ENCODE measurements at places on chromosomes 1 and 21. TPM values are rescaled to one million over a fixed set of nuclear protein-coding genes. Genes with fewer than 3 reads are reported as not detected.

DNA sequence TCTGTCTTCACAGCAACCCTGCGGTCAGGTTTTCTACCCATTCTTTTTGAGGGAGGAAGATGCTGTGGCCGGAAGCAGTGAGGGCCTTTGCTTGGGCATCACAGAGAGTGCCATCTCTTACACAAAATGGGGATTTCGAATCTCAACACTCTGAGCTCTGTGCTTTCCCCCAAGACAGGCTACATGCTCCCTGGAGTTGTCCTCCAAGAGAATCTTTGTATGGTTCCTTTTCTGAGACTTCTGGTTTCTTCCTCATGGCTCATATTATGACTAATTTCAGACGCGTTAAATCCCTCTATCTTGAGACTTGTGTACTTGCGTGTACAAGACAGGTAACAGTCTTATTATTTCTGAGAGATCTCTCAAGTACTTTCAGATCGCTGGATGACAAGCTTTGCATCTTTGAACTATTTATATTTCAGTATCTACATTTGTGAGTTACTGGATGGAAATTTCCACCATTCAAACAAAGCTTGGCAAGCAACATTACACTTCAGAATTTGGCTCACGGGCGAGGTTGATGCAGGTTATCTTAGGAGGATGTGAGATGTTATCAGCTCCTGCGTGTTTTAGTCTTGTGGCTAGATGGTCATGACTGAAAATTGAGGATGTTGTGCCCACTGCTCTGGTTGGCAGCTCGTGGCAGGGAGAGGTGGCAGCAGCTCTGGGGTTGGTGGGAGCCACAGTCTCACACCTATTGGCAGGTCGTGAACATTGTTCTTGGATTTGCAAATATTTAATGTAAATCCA lies 19.4 kb downstream of the ABCG1 start:
- DNase-seq = no peak

- peak; percentile 43 for DNase-seq
Measured at GRCh38 chr1:154186177-154186576, 5.7 kb downstream of the TPM3 start.

DNA sequence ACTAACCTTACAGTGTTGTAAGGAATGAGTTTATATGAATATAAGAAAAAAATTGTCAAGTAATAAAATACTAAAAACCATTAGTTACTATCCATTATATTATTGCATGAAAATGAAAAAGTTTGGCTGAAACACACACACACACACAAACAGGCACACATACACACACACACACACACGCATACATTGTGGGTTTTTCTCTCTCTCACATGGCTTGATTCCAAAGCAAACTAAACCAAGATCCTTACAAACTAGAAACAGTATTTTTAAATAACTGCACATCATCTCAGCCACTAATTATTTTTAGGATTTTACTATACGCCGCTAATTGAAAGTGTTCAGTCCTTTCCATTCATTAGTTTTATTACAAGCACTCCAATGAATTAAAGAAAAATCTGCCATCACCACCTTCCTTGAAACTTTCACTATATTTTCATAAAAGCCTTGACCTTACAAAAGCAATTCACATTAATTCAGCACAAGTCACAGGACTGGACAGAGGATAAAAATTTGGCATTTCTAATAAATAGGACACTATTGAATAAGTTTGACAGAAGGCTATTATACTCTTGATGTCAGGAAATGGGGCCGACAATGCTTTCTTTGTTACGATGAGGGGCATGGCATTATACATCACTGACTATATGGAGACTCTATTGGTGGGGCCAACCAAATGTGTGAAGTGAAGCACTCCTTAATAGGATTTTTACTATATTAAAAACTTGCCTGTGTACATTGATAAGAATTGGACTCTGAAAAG lies 187.0 kb upstream of the ESRRG start:
- DNase-seq = no peak

The DENND2C gene
- 0.08 TPM for polyA plus RNA-seq

DNA sequence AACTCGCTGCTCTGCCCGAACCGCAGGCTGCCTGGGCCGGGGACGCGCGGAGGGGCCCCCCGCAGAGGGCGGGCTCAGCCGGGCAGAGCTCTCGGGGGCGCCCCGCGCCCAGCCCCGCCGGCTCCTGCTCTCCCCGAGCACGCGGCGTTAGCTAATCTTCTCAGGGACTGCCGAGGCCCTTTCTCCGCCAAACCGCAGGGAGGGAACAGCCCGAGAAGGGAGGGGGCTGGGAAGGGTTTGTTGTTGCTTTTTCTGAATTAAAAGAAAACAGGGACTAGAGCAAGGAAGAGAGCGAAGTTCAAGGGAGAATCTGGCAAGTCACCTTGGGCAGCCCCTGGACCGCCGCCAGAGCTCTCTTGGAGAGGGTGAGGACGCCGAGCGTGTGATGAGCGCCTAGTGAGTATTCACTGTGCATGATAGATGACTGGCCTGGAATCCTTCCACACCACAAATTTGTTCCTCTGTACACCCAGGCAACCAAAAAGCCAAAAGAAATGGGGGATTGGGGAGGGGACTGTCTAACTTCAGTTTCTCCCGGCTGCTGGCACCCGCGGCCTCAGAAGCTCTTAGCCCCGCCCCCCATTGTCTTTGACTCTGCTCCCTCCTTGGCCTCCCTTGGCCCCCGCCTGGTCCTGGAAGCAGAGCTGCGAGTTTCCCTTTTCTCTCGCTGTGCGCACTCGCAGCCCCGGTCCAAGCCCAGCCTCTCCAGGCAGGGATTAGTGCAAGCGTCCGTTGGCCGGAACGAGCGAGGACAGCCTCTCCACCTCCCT lies 19.7 kb upstream of the LMX1A start:
- DNase-seq = no peak

GRCh38 chr21:44686000-44686781 lies 4.2 kb upstream of the KRTAP12-1 start:
- DNase-seq = no peak

- peak; percentile 97 for DNase-seq
Measured at GRCh38 chr1:6603915-6604558, 1.4 kb upstream of the KLHL21 start.

The ANKRD35 gene
- not detected for polyA plus RNA-seq

The ATP5PO gene
- 297 TPM for polyA plus RNA-seq

The HSD3B1 gene
- not detected for polyA plus RNA-seq

The CFHR5 gene
- not detected for polyA plus RNA-seq

The AGBL4 gene
- not detected for polyA plus RNA-seq

The DNMT3L gene
- 1.4 TPM for polyA plus RNA-seq

DNA sequence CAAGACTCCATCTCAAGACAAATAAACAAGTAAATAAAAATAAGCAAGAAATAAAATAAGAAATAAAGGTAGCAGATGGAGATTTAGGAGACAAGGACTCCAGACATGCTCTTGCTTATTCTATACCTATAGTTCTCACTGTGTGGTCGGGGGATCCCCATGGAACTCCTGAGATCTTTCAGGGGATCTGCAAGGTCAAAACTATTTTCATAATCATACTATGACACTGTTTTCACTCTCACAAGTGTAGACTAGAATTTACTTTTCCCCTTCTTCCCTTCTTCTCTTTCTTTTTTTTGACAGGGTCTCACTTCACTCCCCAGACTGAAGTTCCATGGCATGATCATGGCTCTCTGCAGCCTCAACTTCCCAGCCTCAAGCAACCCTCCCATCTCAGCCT lies 29.8 kb upstream of the NLRP3 start:
- no peak for DNase-seq

The LCE1D gene
- not detected for polyA plus RNA-seq

GRCh38 chr1:233909195-233909594 lies 4.7 kb downstream of the SLC35F3 start:
- DNase-seq = peak; percentile 8

DNA sequence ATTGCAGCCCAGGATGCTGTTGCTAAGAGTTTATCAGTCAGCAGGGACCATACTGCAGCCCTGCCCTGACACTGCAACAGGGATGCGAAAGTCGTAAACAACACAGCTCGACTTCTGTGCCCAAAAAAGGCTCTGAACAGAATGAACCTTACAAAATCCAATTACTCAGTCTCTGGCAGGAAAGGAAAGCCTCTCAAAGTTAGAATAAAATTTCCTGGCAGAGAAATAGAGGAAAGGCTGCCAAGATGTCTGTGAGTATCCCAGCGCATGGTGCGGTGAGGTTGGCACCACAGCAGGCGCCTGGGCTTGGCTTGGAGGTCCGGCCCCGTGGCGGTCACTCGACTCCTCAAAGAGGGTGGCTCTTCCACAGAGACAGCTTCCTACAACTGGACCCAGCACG lies 185.8 kb downstream of the PCP4 start:
- no peak for DNase-seq

DNA sequence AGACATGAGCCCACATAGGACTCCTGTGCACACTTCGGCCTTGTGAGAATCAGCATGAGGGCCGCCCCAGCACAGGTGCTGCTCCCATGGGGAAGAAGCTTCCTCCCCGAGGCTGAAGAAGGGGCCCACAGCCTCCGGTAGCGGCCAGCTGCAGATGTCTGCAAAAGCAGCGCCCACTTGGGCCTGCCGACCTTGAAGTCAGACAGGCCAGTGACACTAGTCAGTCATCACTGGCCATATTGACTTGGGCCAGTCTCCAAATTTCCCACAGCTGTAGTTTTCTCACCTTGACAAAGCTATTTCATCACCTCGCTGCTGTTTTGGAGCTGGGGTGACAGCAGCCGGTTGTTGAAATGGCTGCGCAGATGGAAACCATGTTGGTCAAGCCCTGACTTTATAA lies 83.0 kb downstream of the RIPK4 start:
- DNase-seq = peak; percentile 19

The DPYD gene
- polyA plus RNA-seq = 1.3 TPM

The KMO gene
- polyA plus RNA-seq = 0.01 TPM

DNA sequence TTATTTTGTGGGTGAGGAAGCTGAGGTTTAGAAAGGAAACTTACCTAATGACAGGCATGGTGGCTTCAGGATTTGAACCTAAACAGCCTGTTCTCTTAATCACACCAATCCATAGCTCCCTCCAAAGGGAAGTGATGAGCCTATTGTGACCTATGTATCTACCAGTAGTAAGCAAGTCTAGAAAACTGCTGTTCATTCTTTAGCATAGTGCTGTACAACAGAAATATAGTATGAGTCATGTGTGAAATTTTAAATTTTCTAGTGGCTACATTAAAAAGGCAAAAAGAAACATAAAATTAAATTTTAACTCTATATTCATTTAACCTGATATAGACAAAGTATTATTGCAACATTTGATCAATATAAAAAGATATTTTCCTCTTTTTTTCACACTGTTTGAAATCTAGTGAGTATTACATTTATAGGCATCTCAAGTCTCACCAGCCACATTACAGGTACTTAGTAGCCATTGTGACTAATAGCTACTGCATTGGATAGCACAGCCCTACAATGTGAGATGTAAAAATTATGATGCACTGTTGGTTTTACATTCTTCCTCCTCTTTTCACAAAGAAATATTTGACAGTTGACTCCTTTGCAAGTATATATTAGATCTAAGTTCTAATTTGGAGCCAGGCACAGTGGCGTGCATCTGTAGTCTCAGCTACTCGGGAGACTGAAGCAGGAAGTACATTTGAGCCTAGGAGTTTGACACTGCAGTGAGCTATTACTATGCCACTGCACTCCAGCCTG lies 16.6 kb downstream of the IPO9 start:
- DNase-seq = no peak

The KRTAP21-2 gene
- polyA plus RNA-seq = not detected

DNA sequence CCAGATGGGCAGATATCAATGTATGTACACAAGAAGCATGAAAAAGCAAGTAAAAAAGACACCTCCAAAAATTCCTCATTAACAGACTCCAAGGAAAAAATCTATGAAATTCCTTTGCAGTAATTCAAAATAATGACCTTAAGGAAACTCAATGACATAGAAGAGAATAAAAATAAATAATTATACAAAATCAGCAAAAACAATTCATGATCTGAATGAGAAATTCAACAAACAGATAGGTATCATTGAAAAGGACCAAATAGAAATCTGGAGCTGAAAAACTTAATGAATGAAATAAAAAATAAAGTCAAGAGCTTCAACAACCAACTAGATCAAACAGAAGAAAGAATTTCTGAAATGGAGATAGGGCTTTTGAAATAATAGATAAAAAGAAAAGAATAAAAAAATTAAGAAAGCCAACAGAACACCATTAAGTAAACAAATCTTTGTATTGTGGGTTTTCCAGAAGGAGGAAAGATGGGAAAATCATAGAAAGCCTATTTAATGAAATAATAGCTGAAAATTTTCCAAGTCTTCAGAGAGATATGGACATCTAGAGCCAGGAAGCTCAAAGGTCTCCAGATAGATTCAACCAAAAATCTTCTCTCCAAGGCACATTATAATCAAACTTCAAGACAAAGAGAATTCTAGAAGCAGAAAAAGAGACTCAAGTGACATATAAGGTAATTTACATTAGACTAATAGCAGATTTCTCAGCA lies 52.0 kb upstream of the KCNK1 start:
- DNase-seq = no peak

DNA sequence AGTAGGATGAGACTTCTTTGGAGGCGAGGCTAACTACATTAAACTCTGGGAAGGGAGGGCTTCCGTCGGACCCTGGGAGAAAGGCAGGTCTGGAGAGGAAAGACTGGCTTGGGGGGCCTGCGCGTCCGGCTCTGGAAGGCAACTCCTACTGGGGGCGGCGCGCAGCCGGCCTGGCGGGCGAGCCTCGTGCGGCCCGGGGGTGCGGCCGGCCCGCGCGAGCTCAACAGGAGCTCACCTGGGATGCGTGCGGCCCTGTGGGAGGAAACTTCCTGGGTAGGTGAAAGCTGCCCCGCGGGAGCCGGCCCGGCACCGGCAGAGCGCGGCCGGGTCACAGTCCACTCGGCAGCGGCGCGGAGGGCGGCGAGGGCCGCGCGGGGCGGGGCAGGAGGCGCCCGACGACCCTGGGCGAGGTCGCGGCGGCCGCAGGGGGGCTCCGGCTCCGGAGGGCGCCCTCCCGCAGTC lies 449 bp downstream of the EPS15 start:
- DNase-seq = peak; percentile 46

The LEPR gene
- 1.4 TPM for polyA plus RNA-seq

The ADAMTS1 gene
- 0.34 TPM for polyA plus RNA-seq

The NBPF10 gene
- 0.40 TPM for polyA plus RNA-seq

GRCh38 chr1:114292835-114293234 lies 139.2 kb upstream of the SYT6 start:
- DNase-seq = no peak

The CFHR3 gene
- polyA plus RNA-seq = not detected

The ARMH1 gene
- polyA plus RNA-seq = 1.1 TPM

The TEKT2 gene
- polyA plus RNA-seq = 0.24 TPM

The GLIS1 gene
- polyA plus RNA-seq = 0.03 TPM

GRCh38 chr21:42448686-42449085 lies 45.0 kb downstream of the UBASH3A start:
- no peak for DNase-seq
